PC-9 (cell line): ENCODE measurements at places on chromosomes 3 and 15. TPM values are rescaled to one million over a fixed set of nuclear protein-coding genes. Genes with fewer than 3 reads are reported as not detected.

SH2D7 gene
- total RNA-seq = not detected in 2 replicates

PLA2G4D gene
- 0.90 and 1.4 TPM in 2 replicates for total RNA-seq

CD80 gene
- total RNA-seq = not detected in 2 replicates

NTRK3 gene
- total RNA-seq = not detected in 2 replicates

- DNase-seq = no peak
These were observed 214.3 kb upstream of the LINGO1 start for GRCh38 chr15:77846986-77847385.

DNA sequence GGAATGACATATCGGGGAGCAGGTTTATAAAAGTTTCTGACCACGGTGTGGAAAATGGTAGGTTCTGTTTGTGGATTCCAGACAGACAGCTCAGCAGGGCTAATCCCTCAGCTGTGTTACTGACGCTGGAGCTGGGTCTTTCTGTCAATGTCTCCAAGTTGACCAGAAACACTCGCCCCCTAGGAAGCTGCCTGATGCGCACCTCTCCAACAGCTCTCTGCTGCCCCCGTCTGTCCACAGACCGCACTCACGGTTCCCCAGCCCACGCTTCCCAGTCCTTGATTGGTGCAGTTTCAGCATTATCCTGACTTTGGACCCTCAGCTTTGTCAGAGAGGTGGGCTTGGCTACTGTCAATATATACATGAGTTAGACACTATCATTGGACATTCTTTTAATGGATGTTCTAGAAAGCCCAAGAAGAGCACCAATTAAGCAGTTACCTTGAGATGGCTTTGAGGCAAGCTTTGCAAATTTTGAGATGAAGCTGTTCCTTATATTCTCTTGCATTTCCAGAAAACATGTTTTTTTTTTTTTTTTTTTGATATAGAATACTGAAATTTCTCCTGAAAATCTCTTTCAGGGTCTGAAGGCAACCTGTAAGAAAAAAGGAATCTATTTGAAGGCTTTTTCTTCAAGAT lies 98.9 kb upstream of the TBC1D5 start:
- no peak for DNase-seq

- no peak for DNase-seq
These were observed 308.9 kb upstream of the DNAJC19 start for GRCh38 chr3:181298421-181298820.
